CD4-positive, alpha-beta T cell (primary cell): ENCODE measurements at places on chromosomes 11 and 22.

DNA sequence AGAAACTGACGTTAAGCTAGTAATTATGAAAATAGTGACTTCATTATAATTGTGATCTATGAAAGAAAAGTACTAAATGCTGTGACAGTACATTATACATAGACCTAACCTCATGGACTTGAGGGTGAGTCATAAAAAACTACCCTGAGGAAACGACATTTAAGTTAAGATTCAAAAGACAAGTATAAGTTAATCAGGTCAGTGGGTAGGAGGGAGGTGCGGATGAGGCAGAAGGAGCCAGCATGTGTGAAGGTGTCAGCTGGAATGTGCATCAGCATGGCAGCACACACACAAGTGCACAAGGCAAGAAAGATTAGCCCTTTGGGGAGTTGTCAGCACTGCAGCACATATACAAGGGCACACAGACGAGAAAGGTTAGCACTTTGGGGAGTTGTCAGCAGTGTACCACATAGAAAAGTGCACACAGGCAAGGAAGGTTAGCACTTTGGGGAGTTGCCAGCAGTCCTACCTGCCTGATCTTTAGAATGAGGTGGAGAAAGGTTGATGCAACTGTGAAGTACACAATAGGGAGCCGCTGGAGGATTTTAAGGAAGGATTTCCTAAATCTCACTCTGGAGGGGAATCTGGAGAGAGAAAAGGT is 31.6 kb upstream of the CAVIN3 start:
- no peak for DNase-seq

- no peak for DNase-seq
Observed at GRCh38 chr22:46934746-46935491, 172.5 kb downstream of the TBC1D22A start.

- no peak for DNase-seq
Observed at GRCh38 chr11:130145311-130145812, 14.2 kb upstream of the ST14 start.

- DNase-seq, result no peak
Observed at GRCh38 chr11:29187215-29187614, 829.6 kb downstream of the KCNA4 start.

GRCh38 chr11:1390569-1391164 is 933 bp downstream of the BRSK2 start:
- no peak for DNase-seq

- DNase-seq, result no peak
Observed at GRCh38 chr11:8748317-8748716, 65.7 kb downstream of the RPL27A start.

DNA sequence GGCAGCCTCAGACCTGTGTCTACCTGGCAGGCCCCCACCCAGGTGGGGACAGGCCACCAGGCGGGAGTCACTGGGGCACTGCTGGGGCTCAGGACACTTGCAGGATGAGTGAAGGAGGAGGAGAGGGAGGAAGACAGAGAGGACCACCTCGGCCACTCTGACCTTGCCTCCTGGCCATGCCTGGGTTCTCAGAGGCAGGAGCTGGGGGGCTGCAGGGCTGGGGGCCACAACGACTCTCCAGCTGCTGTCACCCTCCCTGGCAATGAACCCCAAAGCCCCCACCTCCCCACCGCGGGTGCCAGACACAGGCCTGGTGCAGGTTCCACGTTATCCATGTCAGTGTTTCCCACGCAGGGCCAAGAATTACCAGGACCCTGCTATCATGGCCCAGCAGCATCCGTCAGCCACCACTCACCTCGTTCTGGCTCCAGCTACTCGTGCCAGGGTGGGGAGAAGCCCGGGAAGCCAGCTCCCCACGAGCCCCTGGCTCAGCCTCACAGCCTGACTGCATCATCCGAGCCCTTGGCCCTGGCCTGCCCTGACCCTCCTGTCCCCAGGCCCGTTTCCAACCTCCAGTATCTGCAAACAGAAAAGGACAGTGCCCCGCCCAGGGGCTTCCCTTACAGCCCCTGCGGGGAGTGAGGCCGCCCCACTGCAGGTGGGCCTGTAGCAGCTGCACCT is 62.4 kb downstream of the BRD1 start:
- DNase-seq, result no peak

DNA sequence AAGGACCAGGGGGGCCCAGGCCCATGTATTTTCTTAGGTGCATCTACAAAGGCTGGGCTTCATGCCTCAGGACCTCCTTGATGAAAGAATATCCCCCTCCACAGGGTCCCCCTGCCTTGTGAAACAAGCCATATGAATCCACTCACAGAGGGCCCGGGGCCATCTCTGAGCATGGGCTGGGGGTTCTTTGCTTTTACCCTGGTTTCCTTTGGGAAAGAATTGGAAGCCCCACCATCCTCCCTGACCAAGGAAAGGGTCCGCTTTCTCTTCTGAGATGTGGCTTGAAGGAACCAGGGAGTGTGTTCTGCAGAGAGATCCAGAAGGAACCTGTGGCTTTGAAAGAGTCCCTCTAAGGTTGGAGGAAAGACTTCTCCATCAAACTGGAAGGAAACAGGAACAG is 9.2 kb upstream of the ANO1 start:
- DNase-seq, result no peak

- no peak for DNase-seq
Observed at GRCh38 chr22:29758068-29758622, 8.7 kb downstream of the ZMAT5 start.

GRCh38 chr11:97738751-97739150 is 1282.0 kb upstream of the CNTN5 start:
- DNase-seq, result no peak

DNA sequence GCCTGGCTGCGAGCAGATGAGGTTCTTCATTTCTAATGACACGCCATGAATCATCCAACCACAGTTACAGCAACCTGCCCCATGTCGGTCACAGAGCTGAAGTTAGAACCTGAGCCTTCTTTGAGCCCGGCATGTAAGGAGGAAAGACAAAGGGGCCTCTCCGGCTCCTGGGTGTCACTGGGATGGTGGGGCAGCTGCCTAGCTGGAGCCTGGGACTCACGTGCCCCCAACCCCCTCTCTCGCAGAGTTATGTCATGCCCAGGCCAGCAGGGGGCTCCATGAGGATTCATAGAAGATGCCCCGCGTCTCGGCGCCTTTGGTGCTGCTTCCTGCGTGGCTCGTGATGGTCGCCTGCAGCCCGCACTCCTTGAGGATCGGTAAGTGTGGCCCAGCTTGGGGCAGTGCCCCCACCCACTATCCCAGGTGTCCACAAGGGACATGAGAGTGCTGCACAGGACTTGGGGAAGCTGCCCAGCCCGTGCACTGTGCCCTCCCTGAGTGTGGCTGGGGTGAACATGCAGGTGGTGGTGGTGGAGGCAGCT is 148.5 kb downstream of the GRIK4 start:
- DNase-seq, result no peak

DNA sequence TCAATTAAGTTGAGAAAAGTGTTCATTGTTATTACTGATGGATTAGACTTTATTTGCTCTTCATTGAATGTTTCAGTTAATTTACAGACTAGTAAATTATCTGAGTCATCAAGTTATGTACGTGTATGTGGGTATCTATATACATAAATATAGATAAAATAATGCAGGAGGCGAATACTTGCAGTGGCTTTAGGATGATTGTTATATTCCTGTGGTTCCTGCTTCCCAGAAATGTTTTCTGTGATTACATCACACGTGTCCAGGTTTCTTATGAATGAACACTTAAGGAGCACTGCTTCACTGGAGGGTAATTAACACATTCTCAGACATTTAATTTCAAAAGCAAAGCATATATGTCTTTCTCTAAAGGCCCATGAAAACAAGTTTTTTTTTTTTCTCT is 28.4 kb downstream of the YAP1 start:
- DNase-seq, result no peak

GRCh38 chr11:86301742-86302091 is 323 bp upstream of the HIKESHI start:
- no peak for DNase-seq

DNA sequence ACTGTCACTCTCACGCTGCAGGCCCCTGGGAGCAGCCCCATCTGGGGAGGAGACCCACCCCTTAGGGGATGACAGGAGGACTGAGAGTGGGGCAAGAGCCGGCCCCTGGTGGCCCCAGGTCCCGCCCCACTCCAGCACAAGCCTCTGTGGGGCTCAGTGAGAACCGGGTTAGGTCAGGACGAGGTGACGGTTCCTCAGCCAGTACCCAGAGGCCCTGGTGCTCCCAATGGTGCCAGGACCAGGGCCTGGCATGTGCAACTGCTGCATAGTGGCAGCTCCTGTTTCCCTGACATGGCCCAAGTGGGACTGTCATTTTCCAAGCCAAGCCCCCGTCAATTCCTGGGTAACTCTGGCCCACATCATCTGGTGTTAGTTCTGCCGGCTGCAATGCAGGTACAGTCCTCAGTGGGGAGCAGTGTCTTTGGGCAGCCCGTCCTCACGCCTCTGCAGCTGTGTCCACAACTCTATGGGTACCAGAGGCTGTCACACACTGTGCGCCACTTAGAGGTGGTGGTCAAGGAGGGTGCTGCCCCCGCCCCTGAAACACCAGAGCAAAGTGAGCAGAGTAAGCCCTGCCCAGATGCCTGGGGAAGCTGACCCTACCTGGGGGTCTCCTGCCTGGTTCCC is 15.9 kb downstream of the CHID1 start:
- DNase-seq, result no peak

DNA sequence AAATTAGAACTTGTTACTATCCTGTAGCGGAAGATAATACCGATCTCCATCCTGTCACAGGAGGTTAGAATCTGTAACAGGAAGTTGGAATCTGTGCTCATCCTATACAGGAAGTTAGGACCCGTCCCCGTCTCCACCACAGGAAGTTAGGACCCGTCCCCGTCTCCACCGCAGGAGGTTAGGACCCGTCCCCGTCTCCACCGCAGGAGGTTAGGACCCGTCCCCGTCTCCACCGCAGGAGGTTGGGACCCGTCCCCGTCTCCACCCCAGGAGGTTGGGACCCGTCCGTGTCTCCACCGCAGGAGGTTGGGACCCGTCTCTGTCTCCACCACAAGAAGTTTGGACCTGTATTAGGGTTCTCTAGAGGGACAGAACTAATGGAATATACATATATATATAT is 52.2 kb downstream of the FBLN1 start:
- no peak for DNase-seq

- DNase-seq, result no peak
Observed at GRCh38 chr11:100638648-100639047, 48.4 kb upstream of the ARHGAP42 start.

DNA sequence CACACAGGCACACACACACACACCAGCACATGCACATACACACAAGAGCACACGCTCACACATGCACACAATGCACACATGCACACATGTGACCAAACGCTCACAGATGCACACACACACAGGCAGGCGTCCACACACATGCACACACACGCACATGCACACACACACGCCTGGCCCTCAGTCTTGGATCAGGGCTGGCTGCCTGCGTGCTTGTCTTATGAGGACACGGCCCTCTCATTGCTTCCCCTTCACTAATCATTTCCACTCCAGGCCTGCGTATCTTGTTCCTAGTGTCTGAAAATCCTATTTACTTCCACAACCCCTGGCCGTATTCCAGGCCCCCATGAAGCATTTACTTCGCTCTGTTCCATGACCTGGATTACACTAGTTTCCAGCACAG is 740.5 kb downstream of the BRD1 start:
- no peak for DNase-seq

GRCh38 chr11:34549271-34549670 is 35.7 kb upstream of the ELF5 start:
- DNase-seq, result no peak

- DNase-seq, result no peak
Observed at GRCh38 chr11:76284161-76284560, 77.9 kb upstream of the WNT11 start.

DNA sequence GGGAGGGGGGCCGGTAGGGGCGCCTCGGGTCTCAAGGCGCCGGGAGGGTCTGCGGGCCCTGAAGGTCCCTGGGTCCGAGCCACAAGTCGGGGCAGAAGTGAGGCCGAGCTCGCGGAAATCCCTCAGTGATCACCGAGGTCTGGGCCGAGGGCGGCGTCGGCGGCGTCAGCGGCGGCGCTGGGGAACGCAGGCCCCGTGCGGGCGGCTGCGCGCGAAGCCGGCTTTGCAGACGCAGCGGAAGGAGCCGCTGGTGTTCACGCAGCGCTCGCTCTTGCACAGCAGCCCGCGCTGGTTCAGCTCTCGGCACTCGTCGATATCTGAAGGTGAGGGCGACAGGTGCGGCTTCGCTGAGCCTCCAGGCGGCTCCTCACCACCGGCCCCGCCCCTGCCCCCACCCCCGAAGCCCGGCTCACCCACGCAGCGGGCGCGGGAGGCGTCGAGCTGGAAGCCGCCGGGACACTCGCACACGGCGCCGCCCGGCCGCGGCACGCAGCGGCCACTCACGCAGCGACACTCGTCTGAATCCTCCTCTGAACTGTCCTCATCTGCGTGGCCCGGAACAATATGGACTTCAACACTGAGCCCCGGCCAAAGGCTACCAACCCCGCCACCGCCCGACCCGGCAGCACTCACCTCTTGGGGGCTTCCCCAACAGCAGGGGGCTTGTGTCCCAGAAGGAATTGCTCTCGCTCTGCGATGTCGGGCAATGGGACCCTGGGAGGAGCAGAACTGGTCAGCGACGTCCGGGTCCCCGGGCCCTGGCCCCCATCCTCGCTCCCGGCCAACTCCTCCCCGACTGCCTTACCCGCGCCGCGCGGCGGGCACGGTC is 14.2 kb downstream of the SCYL1 start:
- no peak for DNase-seq

DNA sequence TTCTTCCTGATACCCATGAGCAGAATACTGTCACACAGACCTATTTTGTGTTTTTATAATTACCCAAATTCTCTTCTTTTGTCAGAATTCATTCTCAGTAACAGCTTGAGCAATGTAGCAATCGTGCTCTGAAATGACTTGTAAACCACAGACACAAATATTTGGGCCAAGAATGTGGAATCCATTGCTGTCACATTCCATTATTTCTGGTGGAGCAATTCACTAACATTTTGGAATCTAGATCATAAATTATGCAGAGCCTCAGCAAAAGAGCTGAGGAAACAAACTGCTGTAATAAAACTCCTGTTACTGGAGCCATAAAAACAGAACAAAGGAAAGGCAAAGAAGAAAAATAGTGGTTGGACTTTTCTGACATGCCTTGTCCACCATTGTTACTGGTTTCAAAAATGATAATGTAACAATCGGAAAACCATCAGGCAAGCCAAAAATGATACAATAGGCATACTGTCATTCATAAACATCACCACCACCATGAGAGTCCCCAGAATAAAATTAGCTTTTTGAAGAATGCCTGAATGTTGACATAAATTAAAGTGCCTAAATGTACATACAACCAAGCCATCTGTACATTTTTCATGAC is 223.4 kb upstream of the PITPNB start:
- DNase-seq, result no peak

DNA sequence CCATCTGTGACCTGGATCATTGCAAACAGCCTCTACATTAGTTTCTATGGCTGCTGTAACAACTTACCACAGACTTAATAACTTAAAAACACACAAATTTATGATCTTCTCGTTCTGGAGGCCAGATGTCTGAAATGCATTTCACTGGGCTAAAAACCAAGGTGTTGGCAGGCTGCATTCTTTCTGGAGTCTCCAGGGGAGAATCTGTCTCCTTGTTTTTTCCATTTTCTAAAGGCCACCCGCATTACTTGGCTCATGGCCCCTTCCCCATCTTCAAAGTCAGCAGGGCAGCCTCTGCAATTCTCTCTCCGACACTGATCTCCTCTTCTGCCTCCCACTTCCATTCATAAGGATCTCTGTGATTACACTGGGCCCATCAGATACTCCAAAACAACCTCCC is 11.6 kb downstream of the SCGB1A1 start:
- no peak for DNase-seq
